ENCODE measurements at places on chromosomes 1 and 21.

- peak; percentile 83 for DNase-seq
These were observed at the start of gene ADAMTSL4 for GRCh38 chr1:150548632-150549495. ADAMTSL4 (plus strand) TSS chr1:150549408; CDS start chr1:150552289, 2,881 bp downstream.

DNA sequence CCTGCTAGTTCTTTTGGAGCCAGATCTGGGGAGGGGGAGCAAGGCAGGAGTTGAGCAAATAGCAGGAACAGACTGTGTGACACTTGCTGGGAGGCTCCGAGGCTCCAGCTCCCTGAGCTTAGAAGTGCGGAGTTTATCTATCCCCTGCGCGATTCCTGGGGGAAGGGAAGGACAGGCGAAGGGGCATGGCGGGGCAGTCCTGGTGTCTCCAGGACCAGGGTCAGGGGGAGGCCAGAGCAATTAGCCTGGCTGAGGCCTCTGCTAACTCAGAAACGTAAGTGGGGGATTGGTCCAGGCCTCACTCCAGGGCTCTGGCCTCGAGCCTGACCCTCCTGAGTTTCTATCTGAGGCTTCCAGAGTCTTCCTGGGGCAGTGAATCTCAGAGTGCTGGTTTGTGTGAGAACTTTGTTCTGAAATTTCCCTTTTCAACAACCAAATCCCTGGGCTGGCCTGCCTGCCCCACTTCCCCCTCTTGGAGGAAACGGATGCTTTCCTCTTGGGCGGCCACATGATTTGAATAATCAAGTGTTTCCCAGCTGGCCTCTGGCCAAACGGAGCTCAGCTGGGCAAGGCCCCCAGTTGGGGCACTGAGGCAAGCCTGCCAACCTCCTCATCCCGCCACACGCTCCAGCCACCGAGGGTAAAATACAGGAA, 15.6 kb downstream of the ALPL start:
- DNase-seq: no peak

DNA sequence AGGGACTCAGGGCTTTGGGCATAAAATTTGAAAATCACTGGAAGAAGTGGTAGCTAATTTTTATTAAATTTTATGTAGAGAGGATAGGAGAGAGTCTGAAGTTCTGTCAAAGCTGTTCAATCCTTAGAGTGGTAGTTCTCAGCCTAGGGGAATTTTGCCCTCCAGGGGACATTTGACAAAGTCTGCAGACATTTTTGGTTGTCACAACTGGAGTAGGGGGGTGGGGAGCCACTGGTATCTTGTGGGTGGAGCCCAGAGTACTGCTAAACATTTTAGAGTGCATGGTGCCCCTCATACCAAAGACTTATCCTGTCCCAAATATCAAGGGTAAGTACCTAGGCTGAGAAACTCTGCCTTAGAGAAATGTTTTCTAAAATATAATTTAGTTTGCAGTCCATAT, 30.2 kb downstream of the RASAL2 start:
- DNase-seq: no peak

DNA sequence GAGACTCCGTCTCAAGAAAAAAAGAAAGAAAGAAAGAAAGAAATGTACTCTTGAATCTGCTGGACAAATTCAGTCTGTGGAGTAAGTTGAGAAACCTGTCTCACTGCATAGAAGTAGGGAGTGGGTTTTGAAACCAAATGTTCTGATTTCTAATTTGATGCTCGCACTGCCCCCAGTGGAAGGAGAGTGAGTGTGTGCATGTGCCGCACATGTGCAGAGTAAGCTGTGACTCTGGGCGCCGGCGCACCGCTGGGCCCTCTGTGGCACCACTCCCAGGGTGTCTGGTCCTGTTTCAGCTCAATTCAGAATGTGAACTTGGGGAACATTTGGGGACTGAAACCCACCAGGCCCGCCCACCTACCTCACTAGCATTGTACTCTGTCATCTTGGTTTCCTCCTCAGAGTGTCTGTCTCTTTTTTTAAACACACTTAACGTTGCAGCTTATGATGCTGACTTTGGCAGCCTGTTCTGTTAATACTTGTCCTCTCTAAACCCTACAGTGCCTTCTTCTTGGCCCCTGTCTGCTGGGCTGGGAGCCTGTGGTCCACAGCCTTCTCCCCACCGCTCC, 104.6 kb downstream of the CACNA1E start:
- DNase-seq: no peak

- no peak for DNase-seq
These were observed 147.7 kb downstream of the MIS18A start for GRCh38 chr21:32131164-32131563.

DNA sequence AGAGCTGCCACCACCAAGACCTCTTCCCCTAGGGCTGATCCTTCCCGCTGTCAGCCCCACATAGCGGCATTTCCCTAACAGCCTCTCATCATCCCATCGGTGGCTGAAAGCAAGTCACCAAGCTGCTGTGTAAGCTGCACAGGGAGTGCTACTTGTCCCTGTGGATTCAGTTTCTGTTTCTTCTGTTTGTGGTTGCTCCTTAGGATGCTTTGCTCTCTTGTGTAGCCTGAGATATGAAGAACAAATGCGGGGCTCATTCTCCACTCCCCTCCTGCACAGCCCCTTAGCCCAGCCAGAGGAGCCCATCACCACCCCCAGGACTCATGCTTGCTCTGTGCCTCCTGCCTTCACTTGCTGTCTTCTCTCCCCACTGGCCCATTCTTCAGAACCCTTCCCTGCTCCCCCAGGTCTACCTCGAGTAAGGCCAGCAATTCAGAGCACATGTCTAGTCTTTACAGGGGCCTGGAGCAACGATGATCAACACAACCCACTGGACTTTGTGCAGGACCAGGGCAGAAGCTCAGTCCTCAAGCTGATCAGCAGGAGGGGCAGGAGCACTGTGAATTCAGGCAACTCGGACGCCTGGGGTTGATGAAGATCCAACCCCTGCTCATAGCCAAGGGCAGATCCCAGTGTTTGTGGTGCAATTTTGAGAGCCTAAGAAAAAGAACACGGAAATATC, 82.6 kb upstream of the GALNT2 start:
- DNase-seq: no peak

DNA sequence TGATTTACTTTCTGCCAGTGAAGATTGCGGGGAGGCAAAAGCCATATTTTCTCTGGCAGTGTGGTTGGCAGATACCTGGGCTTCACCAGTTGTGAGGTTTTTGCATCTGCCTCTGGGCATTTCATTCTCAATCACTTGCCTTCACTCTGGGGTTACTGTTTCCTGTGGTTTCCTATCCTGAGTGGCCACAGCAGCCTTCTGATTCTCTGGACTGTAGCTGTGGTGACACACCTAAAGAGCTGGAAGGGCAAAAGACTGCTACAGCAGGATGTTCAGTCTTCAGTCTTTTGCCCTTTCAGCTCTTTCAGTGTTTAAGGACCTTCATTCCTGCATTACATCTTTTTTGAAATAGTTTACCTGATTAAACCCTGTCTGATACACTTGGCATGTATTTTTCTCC, 50.5 kb upstream of the GPR52 start:
- no peak for DNase-seq

GRCh38 chr1:201482755-201483154, 13.8 kb upstream of the PHLDA3 start:
- DNase-seq: peak; percentile 71

DNA sequence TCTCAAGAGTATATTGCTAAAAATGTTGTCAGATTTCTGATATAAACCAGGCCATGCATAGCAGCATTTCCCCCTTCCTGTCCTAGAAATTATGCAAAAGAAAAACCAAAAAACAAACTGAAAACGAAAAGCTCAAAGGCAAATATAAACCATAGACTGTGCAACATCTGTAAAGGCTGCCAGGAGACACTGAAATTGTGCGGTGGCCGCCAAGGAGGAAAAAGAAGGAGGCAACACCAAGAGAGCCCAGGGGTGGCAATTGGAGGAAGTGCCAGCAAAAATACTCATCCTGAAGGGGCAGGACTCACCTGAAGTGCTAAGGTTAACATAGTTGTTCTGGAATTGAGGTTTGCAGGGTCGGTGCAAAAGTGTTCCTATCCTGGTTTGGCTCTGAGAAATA, 92.0 kb downstream of the RWDD3 start:
- no peak for DNase-seq

GRCh38 chr1:164699815-164700491, 141.0 kb downstream of the PBX1 start:
- DNase-seq: no peak

DNA sequence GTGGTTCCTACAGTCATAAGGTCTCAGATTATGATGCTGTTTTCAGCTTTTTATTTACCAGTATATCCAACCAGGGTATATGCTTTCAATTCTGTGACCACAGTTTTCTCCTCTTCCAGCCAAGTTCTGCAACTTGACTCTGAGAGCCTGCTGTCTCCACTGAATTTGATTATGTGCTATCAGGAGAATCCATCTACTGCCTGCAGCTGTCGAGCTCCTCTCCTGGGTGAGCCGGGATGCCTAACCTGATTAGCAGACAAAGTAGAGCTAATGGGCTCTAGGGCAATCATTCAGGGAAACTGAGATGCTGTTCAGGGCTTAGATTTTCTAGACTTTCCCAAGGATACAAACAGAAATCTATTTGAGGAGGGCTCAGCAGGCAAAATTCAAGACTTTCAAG, 271.5 kb upstream of the BEND5 start:
- DNase-seq: no peak

GRCh38 chr1:50424045-50424883, 1.0 kb upstream of the DMRTA2 start:
- peak; percentile 77 for DNase-seq

GRCh38 chr1:174209347-174210187, 50.2 kb downstream of the RABGAP1L start:
- no peak for DNase-seq

DNA sequence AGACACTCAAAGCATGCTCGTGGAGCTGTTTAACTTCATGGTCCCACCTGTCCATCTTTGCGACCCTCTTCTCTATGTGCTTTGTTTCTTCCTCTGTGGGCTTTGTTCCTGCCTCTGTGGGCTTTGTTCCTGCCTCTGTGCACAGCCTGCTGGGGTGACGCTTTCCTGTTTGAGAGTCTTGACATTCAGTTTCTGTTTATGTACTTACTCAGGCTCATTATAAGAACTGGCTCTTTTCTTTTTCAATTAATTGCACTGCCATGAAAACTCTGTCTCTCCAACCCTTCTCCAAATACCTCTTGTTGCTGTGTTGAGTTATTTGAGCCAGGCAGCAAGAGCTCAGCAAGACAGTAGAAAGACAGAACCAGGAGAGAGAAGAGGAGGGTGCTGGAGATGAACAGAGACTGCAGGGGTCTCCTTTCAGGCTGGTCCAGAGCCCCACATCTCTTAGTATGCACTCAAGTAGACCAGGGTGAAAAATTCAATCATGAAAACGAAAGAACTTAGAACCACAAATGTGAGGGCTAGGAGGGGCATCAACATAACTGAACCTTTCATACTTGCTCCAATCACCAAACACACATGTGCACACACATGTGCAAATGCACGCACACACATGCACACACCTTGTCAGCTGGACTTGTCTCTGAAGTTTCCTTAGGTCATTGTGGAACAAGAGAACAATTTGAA, 88.3 kb upstream of the SGIP1 start:
- DNase-seq: peak; percentile 45

GRCh38 chr1:84291882-84292655, 9.4 kb upstream of the SAMD13 start:
- no peak for DNase-seq

DNA sequence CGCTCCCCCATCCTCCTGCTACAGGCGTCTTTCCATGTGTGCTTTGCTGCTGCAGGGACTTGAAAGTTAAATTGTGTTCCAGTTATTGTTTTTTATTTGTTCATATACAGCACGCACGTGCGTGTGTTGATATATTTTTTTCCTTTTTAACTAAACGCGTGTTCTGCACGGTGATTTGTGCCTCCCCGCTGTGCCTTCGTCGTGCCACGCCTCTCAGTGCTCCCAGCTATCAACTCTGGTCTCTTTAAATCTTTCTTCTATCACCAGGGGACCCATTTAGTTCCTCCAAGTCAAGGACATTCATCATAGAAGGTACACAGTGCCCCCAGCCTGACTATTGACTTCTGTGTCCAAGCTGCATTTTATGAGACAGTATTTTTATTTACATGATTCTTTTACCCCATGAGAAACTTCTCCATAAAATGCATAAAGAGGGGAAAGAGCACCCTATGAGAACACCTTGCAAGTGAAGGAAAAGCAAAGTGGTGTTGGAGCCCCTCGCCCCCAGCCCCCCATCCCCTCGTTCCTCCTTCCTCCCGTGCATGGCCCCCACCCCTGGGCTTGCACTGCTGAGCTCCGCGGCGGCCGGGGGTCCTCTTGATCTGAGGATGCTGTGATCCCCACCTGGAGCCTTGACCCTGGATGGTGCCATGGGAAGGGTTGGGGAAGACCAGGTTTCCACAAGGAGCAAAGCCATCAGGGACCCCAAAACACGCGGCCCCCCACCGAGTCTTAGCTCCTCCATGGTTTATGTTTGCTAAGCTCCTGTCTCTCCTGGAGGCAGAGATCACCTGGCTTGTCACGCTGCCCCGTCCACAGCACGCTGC, 45.5 kb downstream of the KCNAB2 start:
- DNase-seq: no peak

DNA sequence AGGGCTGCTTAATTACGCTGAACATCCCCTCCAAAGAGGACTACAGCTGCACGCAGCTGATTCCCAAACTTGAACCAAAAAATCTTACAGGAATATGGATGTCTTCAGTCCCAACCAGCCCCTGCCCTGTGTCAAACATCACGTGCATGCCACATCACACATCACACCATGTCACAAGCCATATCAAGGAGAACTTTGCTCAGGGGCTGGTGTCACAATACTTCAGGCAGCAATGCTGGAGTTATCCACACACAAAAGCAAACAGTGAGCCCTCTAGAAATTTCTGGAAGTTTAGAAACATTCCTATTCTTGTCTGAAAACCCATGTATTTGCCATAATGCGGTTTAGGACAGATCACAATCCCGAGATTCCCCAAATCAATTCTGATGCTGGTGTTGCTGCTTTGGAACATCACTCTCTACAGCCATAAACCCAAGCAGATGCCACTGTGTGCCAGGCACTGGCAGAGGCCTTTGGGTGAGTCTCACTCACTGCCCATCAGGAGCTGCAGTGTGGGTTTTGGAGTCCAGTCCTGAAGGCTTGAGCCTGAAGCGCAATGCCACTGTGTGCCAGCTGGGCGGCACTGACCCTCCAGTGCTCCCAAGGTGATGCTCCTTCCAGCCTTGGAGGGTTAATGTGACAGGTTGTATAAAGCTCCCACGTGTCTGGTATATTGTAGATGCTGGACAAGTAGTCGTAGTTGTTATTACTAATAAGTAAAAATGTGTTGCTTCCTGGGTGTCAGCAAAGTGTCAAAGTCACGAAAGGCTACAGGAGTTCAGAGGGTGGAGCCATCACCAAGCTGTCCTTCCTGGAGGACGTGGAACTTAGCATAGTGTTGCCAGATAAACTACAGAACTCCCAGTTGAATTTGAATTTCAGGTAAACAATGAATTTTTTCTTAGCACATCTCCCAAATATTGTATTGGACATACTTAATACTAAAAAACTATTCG, 20.1 kb upstream of the EFNA1 start:
- DNase-seq: no peak
